ENCODE measurements at places on chromosomes 16 and 17.

- DNase-seq, result no peak
These were observed 33.3 kb downstream of the GLG1 start for GRCh38 chr16:74573622-74574021.

- no peak for DNase-seq
These were observed 8.8 kb upstream of the ZNF263 start for GRCh38 chr16:3274490-3274889.

DNA sequence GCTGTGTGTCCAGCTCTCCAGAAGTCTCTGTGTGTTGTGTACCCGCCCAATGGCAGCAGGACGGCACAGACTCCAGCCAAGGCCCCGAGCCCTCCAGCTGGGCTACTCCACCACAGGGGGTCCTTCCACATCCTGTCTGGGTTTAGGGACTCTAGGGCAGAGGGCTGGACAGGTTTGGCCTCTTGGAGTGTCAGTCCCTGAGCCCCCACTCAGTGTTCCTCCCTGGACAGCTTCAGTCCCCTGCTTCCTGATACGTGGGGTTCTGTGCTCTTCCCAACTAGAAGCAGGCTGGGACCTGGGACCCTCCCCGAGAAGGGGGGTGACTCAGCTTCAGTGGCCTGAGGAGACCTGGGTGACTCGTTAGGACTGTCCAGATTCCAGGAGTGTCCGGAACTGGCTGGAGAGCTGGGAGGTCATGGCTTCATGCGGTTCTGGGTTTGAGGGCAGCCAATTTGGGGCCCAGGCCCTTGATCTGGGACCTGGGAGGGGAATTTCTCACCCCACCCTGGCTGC lies 4.2 kb downstream of the CDK3 start:
- DNase-seq, result peak; percentile 11

DNA sequence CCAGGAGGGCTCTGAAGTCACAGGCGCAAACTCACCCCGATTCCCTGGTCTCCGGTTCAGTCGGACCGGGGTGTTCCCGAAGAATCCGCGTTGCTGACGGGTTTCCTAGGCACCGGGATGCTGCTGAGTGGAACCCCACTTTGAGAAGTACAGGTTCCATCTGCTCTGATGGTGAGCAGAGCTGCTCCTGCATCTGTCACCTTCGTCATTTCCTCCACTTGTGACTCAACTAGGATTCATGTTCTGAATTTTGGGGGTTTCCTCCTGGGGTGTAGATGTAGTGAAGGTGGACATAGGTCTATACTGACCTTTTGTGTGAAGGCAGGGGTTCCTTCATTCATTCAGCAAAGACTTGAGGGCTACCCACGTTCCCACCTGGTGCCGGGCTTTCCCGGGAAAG lies 25.0 kb downstream of the LGALS3BP start:
- DNase-seq, result no peak

DNA sequence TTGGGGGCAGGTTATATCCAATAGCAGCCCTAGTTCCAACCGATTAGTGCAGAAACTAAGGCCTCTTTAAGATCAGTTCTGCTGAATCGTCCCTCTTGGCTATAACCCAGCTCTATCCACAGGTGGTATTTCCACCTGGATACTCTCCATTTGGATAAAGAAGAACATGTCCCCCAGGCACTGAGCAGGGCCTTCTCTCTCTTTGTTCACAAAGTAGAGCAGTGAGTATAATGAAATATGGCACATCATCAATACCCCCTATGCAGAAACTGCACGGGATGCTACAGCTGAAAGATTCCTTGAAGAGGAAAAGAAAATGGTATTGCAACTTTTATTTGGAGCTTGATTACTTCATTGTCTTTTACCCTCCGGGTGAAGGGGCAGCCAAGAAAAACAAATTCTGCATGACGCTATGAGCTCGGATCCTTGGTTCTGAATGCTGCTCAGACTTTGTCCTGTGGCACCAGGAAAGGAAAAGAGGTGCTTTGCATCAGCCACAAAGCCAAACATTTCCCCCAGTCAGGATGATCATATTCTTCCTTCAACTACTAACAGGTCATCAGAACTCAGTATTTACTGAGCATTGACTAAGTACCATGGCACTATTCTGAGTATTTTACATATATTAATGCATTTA lies 399.7 kb downstream of the NPIPA8 start:
- DNase-seq, result no peak

- no peak for DNase-seq
These were observed 53.7 kb downstream of the AMFR start for GRCh38 chr16:56371660-56371937.

DNA sequence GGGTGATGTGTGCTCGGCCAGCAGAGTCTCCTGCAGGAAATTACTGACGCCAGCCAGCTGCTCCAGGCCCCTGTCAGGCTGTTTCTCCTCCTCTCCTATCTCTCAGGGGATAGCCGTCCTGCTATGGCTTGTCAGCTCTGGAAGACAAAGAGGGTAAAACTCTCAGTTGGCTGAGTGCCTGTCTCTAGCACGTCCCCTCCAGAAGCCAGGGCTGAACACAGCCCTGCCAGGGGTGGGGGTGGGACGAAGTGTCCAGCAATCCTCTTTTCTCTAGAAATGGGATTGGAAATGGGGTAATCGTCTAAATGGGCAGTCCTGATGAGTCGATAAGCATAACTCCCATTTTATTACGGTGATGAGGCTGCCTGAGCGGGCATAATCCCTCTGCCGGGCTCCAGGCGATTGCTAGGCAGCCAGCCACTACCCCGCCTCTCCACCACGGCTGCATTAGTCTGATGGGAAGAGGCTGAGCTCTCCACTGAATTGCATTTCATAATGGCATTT lies 89.1 kb upstream of the GNAO1 start:
- DNase-seq, result peak; percentile 82

DNA sequence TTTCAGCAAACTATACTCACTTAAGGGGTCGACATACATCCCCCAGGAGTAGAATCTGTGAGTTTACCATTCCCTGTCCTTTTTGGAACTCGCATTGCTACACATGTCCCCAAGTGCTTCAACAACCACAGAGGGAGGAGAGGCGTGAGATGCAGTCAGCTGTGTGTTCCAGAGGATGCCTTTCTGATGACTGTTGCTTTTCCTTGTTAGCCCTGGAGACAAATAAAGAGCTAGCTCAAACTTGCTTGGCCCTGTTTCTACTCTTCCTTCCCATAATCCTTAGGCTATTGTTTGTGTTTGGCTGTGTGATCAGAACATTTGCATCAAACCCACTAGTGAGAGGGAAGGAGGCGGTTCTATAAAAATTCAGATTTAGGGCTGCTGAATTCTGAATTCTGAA lies 264.0 kb downstream of the ENGASE start:
- DNase-seq, result no peak

- no peak for DNase-seq
These were observed 1.7 kb upstream of the CES5A start for GRCh38 chr16:55876854-55877253.

- no peak for DNase-seq
These were observed 46.0 kb upstream of the NF1 start for GRCh38 chr17:31048780-31049179.

GRCh38 chr16:70552675-70553074 lies 29.1 kb downstream of the SF3B3 start:
- no peak for DNase-seq

GRCh38 chr17:77914385-77915254 lies 43.9 kb upstream of the TNRC6C start:
- DNase-seq, result no peak

- no peak for DNase-seq
These were observed 78.2 kb upstream of the NOL11 start for GRCh38 chr17:67639555-67639954.

- DNase-seq, result peak; percentile 40
These were observed 151.7 kb downstream of the CBLN1 start for GRCh38 chr16:49129935-49130334.

GRCh38 chr16:85667841-85668413 lies 20.8 kb downstream of the GINS2 start:
- peak; percentile 4 for DNase-seq

DNA sequence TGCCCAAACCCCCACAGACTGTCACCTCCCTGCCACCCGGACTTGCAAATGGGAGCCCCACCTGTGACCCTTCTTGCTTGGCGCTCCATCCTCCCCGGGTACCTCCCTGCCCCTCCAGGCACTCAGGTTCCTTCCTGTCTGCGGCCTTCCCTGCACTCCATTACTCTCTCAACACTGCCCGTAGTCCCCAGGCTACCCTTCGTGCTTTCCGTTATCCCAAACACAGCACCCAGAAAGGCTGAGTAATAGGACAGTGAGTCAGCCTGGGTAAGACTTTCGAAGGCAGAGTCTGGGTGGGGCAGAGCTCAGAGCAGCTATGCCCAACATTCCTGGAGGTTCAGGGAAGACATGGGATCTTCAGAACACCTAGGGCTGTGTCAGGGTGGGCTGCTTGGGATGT lies 16.6 kb upstream of the C16orf74 start:
- DNase-seq, result no peak

DNA sequence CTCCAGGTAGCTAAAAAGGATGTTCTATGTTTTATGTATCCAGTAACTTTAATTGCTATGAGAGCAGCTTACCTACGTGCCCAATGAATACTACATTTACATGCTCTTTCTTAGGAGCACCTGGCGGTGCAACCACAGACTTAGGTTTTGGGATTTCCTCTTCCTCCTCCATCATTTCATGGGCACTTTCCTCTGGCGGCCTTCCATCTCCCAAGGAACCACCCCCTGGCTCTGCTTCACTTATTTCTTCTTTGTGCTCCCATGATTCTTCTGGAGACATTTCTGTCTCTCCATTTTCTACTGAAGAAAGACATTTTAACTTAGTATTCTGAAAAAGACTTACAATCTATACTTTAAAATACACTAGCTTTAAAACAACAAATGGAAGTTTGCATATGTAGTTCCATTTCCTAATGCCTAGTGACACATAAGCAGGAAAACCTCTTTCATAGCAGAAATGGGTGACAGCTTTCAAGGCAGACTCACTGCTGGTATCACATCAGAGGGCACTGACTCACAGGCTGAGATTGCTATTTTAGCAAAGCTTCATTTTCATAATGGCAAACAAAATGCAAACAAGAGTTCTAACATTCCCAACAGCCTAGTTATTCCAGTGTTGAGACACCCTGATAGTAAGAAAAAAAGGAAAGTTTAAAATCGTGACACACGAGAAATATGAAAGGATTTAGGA lies 19.1 kb downstream of the GSPT1 start:
- no peak for DNase-seq

DNA sequence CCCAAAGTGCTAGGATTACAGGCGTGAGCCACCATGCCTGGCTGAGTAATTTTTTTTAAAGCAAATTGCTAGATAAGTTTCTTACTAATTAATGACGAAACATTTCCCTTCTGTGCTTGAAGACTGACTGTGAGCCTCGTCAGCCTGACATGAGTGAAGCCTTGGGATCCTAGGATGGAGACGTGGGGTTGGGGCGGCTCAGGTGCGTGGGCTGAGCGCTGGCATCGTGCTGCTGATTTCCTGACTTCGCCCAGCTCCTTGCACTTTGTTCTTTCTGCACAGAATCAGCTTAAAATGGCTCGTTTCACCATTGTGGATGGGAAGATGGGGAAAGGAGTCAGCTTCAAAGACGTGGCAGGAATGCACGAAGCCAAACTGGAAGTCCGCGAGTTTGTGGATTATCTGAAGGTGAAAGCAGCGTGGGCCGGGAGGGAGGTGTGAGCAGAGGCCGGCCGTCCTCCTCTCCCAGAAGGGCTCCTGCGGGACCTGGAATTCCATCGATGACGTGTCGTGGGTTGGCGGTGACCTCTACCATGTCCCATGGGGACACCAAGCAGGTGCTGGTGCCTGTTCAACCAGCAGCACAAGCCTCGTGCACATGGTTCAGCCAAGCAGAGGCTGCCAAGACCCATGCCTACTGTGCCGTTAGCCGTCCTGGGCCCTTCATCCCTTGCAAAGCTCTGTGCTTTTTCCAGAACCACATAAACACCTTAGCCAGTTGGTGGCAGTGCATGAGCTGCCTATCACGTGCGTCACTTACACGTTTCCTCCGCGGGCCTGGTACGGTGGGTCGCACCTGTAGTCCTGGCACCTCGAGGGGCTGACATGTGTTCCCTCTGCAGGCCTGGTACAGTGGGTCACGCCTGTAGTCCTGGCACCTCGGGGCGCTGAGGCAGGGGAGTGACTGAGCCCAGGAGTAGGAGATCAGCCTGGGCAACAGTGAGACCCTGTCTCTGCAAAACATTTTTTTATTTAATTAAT lies 22.5 kb downstream of the SPG7 start:
- DNase-seq, result no peak

DNA sequence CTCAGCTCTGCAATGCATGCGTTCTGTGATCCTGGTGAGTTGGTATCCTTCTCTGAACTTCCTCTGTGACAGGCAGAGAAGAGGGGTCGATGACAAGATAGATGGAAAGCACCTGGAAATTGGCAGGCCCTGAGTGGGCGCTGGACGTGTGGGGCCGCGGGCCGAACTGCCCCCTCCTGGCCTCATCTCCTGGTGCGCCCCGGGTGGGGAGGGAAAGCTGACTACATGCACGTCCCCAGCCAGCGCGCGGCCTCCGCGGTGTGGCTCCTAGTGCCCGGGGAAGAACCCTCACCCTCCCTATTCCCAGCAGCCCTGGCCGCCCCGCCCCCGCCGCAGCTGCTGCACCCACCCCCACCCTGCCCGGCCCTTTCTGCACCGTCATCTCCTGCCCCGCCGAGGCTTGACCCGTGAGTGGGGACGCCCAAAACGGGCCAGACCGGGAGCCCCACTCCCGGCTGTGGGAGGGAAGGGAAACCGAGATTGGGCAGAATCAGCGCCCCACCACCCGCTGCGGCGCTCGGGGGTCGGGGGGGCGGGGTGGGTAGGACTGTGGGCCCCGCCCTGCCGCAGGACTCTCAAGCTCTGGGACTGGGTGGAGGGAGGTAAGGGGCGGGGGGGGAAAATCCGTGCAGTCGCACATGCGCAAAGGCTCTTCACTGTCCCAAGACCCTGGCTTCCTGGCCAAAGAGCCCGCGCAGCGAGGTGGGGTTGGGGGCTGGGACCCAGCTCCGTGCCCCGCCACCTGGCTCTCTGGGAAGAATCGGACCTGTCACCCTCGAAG lies at the start of gene NOL3:
NOL3 (plus strand) TSS at position 371 of the 781 bp plus-strand sequence.
- peak; percentile 93 for DNase-seq

GRCh38 chr16:77308163-77308561 lies 109.0 kb downstream of the SYCE1L start:
- no peak for DNase-seq

- DNase-seq, result peak; percentile 33
These were observed 1.4 kb downstream of the PLCD3 start for GRCh38 chr17:45130681-45131615.

- no peak for DNase-seq
These were observed 507 bp downstream of the FHOD1 start for GRCh38 chr16:67246756-67247191.

GRCh38 chr16:12009462-12009861 lies 32.9 kb downstream of the SNX29 start:
- no peak for DNase-seq

GRCh38 chr17:75722076-75722475 lies 817 bp downstream of the ITGB4 start:
- no peak for DNase-seq

Data from Right ventricle myocardium superior (tissue), 1 donor.